BJ (cell line): ENCODE measurements at places on chromosomes 13 and 19.

DNA sequence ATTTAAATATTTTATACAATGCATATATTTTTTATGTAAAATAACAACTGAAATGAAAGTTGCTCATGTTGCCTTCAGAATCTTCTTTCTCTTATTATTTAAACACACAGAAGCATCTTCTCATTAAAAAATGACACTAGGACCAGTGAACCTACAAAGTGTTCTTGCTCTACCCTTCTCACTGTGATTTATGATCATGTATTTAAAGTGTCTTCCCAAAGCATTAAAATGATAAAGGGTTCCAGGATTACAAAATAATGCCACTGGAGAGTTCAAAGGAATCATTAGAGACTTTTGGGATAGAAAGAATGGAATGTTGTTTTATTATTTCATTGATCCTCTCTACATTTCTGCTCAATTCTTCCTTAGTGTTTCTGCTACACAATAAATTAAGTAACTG is 643.6 kb upstream of the SLITRK1 start:
- no peak for DNase-seq

- DNase-seq, result no peak
Measured at GRCh38 chr13:112978561-112979405, 9.8 kb downstream of the MCF2L start.

DNA sequence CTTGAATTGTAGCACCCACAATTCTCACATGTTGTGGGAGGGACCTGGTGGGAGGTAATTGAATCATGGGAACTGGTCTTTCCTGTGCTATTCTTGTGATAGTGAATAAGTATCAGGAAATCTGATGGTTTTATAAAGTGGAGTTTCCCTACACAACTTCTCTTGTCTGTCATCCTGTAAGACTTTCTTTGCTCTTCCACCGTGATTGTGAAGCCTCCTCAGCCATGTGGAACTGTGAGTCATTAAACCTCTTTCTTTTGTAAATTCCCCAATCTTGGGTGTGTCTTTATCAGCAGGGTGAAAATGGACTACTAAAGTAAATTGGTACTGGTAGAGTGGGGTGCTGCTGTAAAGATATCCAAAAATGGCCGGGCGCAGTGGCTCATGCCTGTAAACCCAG is 215.6 kb downstream of the LIG4 start:
- no peak for DNase-seq

- no peak for DNase-seq
Measured at GRCh38 chr19:10390652-10391286, 10.4 kb upstream of the TYK2 start.

DNA sequence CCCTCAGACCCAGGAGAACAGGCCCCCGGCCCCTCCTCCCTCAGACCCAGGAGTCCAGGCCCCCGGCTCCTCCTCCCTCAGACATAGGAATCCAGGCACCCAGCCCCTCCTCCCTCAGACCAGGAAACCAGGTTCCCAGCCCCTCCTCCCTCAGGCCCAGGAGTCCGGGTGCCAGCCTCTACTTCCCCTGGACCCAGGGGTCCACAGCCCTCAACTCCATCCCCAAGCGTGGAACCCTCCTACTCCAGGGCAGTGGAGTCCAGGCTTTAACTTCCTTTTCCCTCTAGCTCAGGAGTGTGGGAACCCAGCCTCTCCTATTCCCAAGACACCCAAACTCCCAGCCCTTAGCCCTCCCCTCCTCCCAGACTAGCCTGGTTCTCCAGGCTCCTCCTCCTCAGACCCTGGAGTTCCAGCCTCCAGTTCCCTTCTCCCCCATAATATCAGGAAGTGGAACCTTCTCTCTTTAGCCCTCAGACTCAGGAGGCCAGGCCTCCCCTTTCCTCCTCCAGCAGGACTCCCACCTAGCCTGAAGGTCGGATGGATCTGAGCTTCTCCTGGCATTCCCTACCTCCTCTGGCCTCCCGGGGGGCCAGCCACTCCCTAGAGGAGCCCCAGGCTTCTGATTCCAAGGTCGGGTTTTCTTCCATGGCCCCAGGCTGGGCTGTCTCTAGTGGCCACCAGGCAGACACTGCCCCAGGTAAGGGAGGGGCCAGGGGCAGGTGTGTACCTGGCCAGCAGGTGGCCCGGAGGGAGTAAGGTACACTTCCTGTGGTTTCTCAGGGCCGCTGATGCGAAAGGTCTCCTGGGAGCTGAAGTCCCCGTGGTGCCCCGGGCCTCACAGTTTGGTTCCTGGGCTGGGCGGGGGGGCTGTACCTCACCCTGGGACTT is at the start of gene TMC4:
Gene TMC4 (minus strand): TSS at position 690 of the 888 bp plus-strand sequence. CDS start 43 bp downstream, at position 647.
- DNase-seq, result no peak

DNA sequence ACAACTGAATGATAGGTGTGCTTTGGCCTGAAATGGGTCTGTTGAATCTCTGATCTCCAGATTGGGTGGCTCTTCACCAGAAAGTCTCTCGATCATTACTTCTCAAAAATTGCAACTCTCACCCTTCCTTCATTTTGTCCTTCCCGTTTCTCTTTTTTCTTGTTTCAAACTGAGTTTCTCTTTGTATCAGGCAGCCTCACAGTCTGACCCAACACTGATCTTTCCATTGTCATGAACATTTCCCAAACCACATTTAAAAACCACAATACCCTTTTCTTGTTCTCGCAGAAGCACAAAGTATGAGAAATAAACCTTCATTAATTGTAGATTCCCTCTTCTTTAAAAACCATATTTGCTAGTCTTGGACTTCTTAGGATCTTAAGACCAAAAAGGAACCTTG is 33.6 kb upstream of the HMGB1 start:
- no peak for DNase-seq

GRCh38 chr13:98648141-98648540 is 71.2 kb upstream of the STK24 start:
- no peak for DNase-seq

GRCh38 chr19:56161534-56161933 is 14.3 kb upstream of the GALP start:
- DNase-seq, result no peak

- no peak for DNase-seq
Measured at GRCh38 chr13:111219950-111220349, 100.5 kb upstream of the TEX29 start.

GRCh38 chr19:6580313-6580712 is 10.6 kb downstream of the CD70 start:
- no peak for DNase-seq

- DNase-seq, result no peak
Measured at GRCh38 chr13:101267656-101268055, 148.7 kb downstream of the NALCN start.
